ENCODE measurements at places on chromosomes 2 and 18.

DNA sequence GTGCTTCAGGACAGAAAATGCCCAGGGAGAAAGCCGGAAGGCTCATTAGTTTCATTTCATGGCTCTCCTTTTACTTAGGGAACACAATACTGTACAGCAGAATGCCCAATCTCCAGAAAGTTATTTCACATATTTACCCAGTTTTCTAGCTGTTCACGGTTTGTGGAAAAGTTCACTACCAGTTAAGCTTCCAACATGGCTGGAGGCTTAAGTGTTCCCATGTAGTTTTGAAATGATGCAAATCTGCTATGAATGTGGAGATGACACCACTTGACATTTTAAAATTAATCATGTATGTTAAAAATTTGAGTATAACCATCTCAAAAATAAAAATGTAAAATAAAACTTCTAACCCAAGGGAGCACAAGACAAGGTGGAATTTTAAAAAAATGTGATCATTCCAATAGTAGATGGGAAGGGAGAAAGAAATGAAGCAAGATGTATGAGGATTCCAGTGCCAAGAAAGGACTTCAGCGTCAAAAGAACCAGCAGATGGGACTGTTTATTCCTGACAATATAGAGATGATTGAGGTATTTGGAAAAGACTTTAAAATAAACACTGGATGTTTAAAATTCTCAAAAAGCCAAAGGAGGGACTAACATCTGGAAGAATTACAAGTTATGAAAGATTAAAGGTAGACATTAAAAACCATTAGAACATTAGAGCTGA lies 60.9 kb upstream of the OSR1 start:
- H3K27ac ChIP-seq, result no peak overlapping the region
- no peaks in the 10 kb centered on the region for H3K36me3 ChIP-seq
- DNase-seq, result no peak
- no peak overlapping the region for H3K4me3 ChIP-seq
- H3K27me3 ChIP-seq, result no peaks in the 10 kb centered on the region

DNA sequence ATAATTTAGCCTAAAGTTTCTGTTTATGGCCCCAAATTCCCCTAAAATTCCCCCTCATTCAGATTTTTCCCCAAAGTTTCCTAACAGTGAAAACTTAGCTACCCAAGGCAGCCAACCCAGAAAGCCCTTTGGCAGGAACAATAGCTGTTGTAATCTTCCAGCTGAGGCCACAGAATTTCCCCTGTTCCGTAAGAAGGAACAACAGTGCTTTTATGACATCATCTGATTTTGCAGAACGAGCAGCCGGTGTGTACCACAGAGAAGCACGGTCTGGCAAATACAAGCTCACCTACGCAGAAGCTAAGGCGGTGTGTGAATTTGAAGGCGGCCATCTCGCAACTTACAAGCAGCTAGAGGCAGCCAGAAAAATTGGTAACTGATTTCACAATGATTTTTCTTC lies 6.3 kb downstream of the TNFAIP6 start:
- H3K27me3 ChIP-seq, result no peaks in the 10 kb centered on the region
- H3K27ac ChIP-seq, result no peak overlapping the region
- no peak overlapping the region for H3K4me3 ChIP-seq
- H3K36me3 ChIP-seq, result no peaks in the 10 kb centered on the region
- H3K4me1 ChIP-seq, result no peaks in the 10 kb centered on the region
- DNase-seq, result no peak

- H3K4me1 ChIP-seq, result no peaks in the 10 kb centered on the region
- H3K36me3 ChIP-seq, result no peaks in the 10 kb centered on the region
- H3K27me3 ChIP-seq, result no peaks in the 10 kb centered on the region
- no peak for DNase-seq
- no peak overlapping the region for H3K4me3 ChIP-seq
Observed at GRCh38 chr2:240643811-240644150, 18.5 kb downstream of the GPR35 start.

DNA sequence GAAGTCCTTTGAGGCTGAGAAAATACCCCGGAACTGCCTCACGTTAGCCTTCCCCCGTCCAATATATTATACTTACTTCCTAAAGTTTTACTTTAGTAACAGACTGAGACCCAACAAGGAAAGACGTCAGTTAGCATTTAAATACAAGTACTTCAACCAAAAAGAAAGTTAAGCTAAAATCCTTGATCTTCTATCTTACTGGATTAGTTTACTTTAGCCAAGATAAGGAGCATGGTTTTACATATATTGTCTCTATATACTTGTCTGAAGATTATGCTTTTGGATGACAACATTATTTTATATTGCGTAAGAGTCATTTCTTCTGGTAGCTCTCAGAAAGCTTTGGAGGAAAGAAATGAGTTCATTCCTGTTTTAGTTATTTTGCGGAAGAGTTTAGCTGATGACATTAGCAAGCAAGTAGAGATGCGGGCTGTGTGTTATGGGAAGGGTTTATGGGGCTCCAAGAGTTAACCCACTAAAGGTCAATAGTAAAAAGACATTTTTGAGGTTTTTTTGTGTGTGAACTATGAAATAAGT lies 532.9 kb downstream of the ZNF516 start:
- no peaks in the 10 kb centered on the region for H3K36me3 ChIP-seq
- H3K27me3 ChIP-seq, result no peaks in the 10 kb centered on the region
- H3K4me1 ChIP-seq, result no peaks in the 10 kb centered on the region
- no peak overlapping the region for H3K27ac ChIP-seq
- no peak overlapping the region for H3K4me3 ChIP-seq

DNA sequence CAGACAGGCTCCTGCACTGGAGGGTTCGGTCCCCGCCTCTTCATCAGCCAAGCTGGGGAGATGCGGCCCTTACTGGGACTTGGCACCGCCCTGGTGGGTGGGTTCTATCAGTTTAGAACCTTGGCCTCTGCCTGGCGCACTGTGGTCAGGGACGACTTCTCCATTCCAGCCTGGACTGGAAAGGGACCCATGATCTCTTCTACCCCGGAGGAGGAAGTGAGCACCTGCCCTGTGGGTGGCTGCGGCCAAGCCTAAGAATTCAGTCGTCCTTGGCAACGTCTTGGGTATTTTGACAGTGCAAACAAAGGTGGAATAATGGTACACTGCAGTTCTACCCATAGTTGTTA lies 106.9 kb upstream of the CD302 start:
- DNase-seq, result no peak
- H3K36me3 ChIP-seq, result peaks cover 5% of the 10 kb centered on the region
- H3K27me3 ChIP-seq, result no peaks in the 10 kb centered on the region

All from CD4-positive, CD25-positive, alpha-beta regulatory T cell (primary cell).